ENCODE measurements at places on chromosomes 5 and 9. TPM values are rescaled to one million over a fixed set of nuclear protein-coding genes. Genes with fewer than 3 reads are reported as not detected.

PPP2R2B gene
- total RNA-seq: 0.12 TPM

- DNase-seq: no peak
Measured at GRCh38 chr5:138660051-138660572, 84.9 kb upstream of the HSPA9 start.

IL6ST gene
- 65.1 TPM for total RNA-seq

DNA sequence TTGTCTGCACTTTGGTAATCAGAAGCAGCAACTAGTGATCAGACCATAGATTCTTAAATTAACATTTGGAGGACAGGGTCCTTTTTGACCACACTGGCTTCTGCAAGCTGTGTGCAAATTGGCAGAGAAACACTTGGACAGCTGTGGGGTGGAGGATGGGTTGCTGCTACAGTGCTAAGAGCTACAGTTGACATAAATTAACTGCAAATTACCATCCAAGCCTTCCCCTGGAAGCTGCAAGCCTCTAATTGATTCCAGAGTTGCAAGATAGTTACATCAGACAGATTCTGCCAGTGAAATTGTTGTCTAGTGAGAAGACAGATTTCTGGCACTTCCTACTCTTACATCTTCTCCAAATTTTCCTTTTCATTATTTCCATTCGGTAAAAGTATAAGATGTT, 517.7 kb downstream of the DIRAS2 start:
- DNase-seq: peak; percentile 28

DNA sequence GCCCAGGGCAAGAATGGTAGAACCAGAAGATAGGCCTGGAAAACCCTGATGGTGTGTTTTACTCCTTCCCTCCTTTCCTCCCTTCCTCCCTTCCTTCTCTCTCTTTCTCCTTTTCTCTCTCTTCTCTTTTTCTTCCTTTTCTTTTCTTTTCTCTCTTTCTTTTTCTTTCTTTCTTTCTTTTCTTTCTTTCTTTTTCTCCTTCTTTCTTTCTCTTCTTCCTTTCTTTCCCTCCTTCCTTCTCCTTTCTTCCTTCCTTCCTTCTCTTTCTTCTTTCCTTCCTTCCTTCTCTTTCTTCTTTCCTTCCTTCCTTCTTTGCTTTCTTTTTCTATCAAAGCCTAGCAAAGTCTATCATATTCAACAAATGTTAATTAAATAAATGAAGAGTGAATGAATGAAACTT, 24.0 kb upstream of the UBE2QL1 start:
- no peak for DNase-seq

DNA sequence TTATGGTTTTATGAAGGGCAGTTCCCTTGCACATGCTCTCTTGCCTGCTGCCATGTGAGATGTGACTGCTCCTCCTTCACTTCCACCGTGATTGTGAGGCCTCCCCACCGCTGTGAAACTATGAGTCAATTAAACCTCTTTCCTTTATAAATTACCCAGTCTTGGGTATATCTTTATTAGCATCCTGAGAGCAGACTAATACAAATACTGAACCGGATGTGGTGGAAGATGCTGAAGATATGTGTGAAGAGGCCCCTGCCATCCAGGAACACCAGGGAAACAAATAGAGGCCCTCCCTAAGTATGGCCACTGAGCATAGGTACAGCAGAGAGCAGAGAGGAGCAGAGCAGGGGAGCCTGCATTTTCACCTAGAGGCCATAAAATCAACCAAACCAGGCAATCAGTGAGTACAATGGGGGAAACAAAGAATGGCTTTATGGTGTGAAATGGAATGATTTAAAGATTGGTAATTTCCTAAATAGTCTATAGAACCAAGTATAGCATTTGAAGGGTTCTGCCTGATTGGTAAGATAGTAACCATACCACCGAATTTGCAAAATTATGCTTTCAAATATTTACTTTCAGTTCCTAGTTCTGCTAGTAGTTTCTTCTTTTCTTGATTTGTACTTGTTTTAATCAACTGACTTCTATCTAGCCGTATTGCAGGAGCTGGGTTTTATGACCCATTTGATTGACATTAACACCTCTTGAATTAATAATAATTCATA, 421.6 kb downstream of the IRX1 start:
- DNase-seq: no peak

DNA sequence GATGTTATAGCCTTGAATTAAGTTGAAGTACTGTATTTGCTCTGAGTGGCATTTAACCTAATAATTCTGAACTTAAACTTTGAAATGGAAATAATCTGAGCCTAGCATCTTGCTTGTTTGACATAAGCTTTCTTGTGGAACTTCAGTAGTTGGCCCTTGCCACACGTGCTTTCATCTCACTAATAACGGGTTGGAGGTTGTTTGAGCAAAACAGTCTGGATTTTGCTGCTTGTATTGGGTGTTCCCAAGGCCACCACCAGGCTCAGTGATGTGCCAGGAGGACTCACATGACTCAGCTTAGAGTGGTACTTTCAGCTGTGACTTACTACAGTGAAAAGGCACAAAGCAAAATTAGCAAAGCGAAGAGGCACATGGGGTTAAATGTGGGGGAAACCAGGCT, 35.7 kb downstream of the SECISBP2 start:
- no peak for DNase-seq

DNA sequence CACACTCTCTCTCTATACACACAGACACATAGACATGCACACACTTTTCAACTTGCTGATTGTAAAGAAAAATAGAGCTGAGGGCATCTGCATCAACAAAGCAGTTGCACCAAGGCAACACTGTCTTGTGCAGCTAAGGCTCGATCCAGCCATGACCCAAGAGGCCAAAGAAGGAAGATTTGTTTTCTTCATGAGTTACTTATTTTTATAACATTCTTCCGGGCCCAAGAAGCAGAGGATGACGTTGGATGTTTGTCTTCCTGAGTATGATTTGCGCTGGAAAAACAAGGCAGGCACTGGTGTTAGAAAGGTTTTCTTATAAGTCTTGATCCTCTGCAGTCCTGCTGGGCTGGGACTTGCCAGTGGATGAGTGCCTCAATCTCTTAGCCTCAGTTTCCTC, 344.1 kb downstream of the ADAMTS6 start:
- DNase-seq: no peak

- DNase-seq: peak; percentile 65
Measured at GRCh38 chr9:135961811-135962695, 880 bp upstream of the UBAC1 start.

- DNase-seq: no peak
Measured at GRCh38 chr5:180340856-180341255, 12.3 kb downstream of the GFPT2 start.

GRCh38 chr5:171309276-171310211, 496 bp downstream of the TLX3 start:
- DNase-seq: no peak

- DNase-seq: no peak
Measured at GRCh38 chr5:151196556-151197290, 27.2 kb downstream of the CCDC69 start.

GRCh38 chr5:151093476-151093889, 12.6 kb upstream of the TNIP1 start:
- DNase-seq: peak; percentile 72

KCNMB1 gene
- total RNA-seq: not detected

SLC36A2 gene
- not detected for total RNA-seq

- no peak for DNase-seq
Measured at GRCh38 chr5:41156739-41157138, 56.6 kb downstream of the C6 start.

MUSK gene
- not detected for total RNA-seq

DNA sequence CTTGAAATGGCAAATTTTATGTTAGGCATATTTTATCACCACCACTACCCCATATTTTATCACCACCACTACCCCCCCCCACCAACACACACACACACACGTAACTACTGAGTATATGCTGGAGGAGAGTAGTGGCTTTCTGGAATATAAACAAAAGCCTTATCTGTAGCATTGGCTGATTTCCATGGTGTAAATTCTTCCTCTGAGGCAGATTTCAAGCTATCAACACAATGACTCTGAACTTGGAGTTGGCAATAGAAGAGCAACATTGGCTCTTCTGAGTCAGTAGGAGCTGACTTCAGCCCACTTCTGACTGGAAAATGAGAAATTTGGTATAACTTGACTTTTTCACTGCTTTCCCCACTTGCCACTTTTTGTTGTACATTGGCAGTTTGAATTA, 143.0 kb downstream of the CAVIN4 start:
- DNase-seq: no peak

PRLR gene
- not detected for total RNA-seq

PCDHB6 gene
- not detected for total RNA-seq

DNA sequence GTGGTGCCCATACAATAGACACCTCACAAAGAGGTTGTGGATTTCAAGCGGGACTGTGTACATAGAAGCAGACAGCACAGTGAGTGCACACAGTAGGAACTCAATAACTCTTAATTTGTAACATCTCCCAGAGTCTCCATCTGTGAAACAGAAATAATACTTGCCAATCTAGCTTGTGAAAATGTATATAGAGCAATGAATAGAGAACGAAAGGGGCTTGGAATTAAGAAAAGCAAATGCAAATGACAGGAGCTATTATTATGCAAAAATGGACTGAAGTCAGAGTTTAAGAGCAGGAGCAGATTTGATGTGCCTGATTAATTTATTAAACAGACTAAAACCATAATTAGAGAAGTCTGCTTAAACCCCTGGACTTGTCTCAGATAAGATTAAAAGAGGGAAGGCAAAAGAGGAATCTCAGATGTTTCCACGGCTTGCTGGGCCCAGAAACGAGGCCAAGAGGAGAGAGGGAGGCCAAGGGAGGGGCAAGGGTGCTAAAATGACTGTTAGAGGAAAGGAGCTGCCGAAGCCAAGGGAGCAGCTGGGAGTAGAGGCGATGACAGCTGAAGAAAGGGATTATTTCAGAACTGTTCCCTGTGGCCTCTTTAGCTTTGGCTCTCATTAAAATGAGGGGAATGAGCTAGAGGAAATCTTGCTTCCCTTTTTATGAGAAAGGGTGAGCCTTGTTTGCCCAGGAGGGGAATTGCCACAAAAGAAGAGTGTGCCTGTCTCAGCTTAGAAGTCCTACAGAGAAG, 72.1 kb downstream of the FEM1C start:
- DNase-seq: no peak

DNA sequence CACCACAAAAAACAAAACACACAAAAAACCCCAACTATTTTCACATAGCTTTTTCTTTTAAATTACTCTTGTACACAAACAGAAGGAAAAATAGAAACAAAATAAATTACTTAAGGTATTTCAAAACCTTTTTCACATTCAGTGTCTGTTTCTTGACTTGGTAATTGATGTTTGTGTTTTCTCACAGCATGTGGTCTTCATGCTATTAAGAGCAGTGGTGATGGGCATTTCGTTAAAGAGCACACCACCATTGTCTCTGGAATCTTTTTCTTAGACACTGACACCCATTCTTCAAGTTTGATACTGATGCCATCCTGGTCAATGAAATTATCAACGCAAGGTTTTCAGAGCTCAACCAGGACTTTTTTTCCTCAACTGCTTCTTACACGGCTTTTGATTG, 63.8 kb downstream of the SLC28A3 start:
- no peak for DNase-seq

DNA sequence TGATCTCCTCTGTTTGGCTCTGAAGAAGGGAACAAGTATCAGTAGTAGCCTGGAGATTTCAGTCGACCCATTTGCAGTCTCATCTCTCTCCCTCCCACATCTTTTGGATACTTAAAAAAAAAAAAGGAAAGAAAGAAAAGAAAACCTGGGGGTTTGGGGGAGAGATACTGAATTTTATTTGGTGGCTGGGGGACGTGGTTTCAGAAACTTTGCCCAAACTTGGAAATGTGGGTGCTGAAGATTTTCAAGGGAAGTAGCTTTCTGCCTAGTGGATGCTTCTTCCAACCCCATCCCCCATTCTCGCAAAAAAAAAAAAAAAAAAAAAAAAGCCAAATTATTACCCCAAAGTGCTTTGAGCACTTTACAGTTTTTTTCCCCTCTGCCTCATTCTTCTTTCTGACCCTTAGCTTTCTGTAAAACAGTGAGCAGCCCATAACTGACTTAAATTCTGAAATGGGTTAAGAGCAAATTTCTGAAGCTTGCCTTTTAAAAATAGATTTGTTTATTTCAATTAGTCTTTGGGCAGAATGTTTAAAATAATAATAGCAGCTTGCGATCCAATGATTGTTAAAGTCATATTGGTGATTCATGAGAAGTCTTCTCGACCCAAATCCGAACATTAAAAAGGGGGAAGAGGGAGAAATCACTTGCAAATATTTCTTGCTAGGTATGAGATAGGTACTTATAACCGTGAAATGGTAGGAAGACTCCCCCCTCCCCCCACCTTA, 894 bp downstream of the FST start:
- no peak for DNase-seq

GRCh38 chr9:15873573-15874177, 320.8 kb downstream of the CCDC171 start:
- no peak for DNase-seq
